Stimulated activated CD8-positive, alpha-beta memory T cell treated with anti-CD3 and anti-CD28 coated beads, Interleukin-7, amount 100 ng/mL, for 1 hour (primary cell): ENCODE measurements at places on chromosomes 3 and 15.

GRCh38 chr3:62672270-62672987 lies 202.8 kb downstream of the CADPS start:
- no peak for DNase-seq

DNA sequence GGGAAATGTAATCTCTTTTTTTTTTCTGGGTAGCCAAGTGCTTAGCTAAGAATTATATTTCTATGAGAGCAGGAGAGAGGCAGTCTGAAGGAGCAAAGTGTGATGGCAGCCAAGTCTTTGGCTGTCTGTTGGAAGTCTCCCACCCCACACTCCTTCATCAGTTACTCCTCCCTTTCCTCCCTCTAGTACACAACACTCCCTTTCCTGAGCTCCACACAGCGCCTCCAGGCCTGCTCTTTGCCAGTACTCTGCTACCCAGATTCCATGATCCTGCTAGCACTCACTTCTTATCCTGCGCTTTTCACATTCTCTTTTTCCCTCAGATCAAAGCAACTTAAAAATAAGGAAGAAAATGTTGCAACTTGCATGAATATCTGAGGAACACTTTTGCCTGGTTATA lies 37.4 kb upstream of the SNRK start:
- no peak for DNase-seq

GRCh38 chr15:55281517-55282228 lies 7.9 kb downstream of the RAB27A start:
- DNase-seq, result no peak

- DNase-seq, result no peak
Measured at GRCh38 chr15:69099941-69100340, 60.5 kb upstream of the GLCE start.

DNA sequence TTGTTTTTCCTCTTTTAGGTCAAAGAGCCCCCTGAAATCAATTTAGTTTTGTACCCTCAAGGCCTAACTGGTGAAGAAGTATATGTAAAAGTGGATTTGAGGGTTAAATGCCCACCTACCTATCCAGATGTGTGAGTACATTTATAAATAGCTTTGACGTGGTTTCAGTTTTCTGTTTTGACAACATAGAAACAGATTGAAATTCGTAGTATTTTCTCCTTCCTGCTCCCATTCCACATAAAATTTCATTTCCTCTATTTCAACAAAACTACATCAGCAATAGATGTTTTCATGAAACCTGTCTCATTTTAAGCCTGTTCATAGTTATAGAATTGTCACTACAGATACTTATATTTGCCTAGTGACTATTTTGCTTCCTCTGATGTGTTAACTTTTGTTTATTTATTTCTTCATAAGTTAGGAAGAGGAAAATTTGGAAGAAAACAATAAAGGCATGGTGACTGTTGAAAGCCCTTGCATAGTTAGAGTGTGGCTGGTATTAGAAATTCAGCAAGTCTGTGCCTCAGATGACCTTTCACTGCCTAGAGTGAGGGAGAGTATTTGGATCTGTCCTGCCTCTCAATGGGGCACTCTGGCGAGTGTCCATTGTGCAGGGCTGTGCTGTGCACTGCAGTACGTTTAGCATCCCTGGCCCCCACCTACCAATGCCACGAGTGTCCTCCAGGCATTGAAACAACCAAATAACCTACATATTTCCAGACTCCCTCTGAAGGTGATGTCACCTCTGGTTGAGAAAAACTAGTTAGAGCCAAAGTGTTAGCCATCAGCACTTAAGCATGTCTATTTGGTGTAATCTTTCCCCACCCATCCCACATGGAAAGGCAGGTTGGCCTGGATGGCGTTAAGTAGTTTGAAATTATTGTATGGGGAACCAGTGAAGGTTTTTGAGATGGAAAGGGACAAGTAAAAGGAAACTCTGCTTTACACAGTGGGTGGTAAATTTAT lies 5.9 kb downstream of the EIF2AK4 start:
- no peak for DNase-seq

DNA sequence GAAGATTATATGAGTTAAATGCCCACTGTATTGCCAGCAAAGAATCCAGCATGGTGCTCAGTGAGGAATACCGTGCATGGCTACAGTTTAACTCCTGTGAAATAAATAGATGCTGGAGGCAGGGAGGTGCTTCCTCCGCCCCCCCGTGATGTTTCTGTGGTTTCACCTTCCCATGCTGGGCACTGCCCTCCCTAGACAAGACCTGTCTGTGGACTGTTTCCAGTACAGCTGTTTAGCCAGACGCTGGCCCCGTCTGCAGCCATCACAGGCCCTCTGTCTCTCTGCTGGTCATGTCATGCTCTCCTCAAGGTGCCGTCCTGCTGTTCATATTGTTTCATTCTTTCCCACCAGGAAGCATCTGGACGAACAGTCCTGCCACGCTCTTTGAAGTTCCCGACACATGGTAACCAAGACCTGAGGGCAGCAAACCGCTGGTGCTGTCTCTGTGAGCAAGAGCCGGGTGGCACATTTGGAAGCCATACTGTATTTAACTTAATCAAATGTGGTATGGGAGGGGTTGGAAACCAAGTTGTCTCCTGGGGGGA lies 31.4 kb downstream of the GOLGA8S start:
- no peak for DNase-seq

- DNase-seq, result no peak
Measured at GRCh38 chr3:197371591-197372046, 73.2 kb upstream of the DLG1 start.

DNA sequence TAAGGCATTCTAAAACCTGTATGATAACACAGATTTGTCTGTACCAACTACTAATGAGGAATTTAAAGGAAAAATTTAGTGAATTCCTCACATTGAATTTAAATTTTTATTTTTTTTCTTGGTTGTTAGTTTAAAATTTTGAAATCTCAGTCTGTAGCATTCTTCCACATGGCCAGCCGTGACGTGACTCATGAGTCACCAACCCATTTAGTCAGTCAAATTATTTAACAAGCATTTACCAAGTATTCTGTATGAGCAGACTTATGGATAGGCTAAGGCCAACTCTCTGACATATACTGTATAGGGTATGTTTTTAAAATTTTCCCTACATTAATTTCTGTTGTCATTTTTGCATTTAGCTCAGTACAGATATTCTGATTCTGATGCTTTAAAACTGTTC lies 112.9 kb downstream of the CNTN4 start:
- no peak for DNase-seq

GRCh38 chr3:46297658-46298423 lies 55.6 kb downstream of the CCR3 start:
- no peak for DNase-seq

GRCh38 chr3:183339461-183340086 lies 86.5 kb downstream of the B3GNT5 start:
- no peak for DNase-seq

DNA sequence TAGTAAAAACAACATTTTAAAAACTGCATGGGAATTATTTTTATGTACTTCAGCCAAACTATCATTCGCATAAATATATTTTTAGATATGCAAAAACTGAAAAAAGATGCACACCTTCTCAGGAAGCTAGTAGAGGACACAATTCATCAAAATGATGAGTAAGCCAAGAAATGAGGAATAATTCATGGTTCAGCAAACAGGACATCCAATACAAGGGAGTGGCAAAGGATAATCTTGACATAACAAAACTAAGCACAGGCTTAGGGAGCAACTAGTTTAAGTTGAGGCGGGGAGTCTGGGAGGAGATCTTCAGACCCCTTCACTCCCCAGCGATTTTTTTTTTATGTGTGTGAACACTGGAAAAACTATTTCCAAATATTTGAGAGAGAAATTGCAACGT lies 93.7 kb downstream of the ZNF280D start:
- no peak for DNase-seq

- no peak for DNase-seq
Measured at GRCh38 chr3:356952-357351, 160.4 kb downstream of the CHL1 start.

GRCh38 chr15:43325039-43325684 lies 5.2 kb downstream of the LCMT2 start:
- DNase-seq, result no peak

DNA sequence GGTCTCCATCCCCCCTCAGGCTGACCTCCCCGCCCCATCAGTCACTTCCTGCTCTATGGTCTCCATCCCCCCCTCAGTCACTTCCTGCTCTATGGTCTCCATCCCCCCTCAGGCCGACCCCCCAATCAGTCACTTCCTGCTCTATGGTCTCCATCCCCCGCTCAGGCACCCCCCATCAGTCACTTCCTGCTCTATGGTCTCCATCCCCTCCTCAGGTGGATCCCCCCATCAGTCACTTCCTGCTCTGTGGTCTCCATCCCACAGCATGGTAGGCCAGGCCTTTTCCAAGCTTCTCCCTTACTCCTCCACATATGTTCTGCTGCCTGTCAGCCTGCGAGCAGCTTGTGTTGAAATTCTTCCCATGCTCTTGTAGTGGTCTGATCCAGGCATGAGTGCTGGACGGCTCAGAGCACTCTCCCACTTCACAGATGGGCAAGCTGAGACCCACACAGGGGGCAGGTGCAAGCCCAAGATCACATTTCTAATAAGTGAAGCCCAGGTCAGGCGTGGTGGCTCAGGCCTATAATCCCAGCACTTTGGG lies 36.8 kb downstream of the BDH1 start:
- no peak for DNase-seq

GRCh38 chr3:39990532-39990931 lies 181.1 kb downstream of the MYRIP start:
- DNase-seq, result no peak

DNA sequence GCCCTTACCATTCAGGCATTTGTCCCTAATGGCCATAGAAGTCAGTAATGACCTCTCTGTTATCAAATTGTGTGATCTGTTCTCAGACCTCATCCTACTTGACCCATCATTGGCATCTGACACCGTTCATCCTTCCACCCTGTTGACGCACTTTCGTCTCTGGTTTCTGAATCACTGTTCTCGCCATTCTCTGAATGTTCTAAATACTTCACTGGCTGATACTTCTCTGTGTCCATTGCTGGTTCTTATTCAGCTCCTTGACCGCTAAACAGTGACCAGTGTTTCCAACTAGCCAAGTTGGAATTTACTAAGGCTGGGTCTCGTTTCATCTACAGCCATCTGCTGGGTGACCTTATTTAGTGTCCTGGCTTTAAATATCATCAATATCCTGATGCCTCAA lies 2.2 kb downstream of the ACAD9 start:
- DNase-seq, result no peak

DNA sequence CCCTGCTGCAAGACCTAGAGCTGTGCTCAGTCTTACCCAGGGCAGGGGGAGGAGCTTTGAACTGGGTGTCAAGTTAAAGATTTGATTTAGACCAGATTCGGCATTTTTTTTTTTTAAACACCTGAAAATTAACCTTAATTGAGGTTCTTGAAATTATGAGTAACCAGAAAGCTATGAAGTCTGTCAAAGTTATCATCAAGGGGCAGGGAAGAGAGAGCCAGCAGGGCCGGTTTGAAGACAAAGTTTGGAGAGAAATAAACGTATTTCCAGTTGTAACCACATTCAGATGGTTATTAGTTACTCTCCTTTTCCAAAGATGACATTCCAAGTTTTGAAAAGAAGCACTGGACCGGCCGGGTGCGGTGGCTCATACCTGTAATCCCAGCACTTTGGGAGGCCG lies 12.0 kb downstream of the TMEM266 start:
- DNase-seq, result no peak

DNA sequence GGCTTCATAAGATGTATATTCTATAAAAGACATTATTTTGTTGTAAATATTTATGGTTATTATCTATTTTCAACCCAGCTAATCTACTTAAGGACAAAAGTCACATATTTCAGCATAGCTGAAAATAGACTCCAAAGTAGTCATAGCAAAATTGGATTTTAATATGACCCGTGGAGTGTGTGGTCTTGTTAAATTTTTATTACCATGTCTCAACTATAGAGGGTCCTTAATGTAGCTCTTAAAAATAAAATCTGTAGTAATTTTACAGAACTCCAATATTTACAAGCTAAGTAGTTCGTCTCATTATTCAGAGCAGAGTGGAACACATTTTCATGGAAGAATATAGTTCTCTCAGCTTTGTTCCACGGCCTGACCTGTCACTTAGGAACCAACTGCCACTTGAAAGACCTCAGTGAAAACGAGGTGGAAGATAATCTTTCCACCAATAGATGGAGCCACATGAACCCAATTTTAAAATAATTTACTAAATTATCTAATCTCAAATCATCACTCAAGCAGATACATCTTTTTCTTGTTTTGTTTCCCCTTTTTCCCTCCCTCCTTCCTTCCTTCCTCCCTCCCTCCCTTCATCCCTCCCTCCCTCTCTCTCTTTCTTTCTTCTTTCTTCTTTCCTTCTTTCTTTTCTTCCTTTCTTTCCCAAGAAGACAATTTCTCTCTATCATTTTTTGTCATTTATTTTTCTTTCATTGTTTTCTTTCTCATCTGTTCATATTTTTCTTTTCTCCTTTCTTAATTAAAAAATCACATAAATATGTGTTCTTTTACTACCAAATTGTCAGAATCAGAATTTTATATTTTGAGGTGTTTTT lies 97.2 kb downstream of the CLDN1 start:
- DNase-seq, result no peak

DNA sequence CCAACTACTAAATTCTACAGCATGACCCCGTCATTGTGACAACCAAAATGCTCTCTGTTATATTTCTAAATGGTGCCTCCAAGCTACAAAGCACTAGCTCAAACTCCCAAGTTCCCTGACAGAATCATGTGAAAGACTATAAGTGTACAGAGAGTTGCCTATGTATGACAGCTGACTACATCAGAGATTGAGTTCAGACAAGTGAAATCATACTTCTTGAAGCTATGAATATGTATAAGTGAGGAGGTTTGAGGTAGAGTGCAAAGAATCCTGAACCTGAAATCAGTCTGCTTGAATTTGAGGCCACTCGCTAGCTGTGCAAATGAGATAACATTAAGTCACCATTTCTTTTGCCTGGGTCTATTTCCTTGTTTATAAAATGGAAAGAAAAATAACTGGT lies 63.9 kb upstream of the TP63 start:
- DNase-seq, result no peak

DNA sequence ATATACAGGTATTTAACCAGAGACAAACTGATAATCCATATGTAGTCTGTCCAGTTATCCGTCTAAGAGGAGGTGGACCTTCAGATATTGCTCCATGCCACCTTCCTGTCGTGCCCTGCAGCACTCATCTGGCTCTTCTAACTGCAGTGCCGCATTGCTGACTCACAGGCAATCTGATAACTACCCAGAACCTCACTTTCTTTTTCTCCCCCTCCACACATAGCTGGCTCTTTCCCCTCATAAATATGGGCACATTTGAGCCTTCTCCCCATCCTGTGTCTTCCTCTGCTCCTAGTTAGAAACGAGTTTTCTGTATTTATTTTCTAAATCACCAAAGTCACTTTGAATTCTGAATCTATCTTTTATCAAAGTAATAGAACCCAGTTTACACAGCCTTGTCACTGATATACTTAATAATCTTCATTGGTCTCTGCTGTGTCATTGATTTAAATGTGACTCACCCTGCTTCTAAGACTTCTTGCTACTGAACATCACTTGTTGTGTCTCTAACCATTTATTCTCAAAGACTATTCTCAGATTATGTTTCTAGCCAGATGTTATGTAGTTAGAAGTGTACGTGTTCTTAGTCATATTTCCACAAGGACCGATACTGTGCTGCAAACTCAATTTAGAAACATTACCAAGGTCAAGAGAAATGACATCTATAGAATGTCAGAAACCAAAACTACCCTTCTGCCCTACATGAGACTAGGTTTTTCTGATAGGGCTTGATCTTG lies 17.4 kb upstream of the KCNMB2 start:
- no peak for DNase-seq

GRCh38 chr15:80996247-80996646 lies 4.5 kb upstream of the TLNRD1 start:
- DNase-seq, result no peak
